Adrenal gland (tissue), 19 donors: ENCODE measurements at places on chromosomes 1 and 21. TPM values are rescaled to one million over a fixed set of nuclear protein-coding genes. Genes with fewer than 3 reads are reported as not detected.

FLG2 gene
- not detected for total RNA-seq

ZBTB8A gene
- total RNA-seq, result 3.6 TPM

ZYG11A gene
- 0.07 TPM for total RNA-seq

CLCNKB gene
- total RNA-seq, result 1.8 TPM

- no peak for DNase-seq
- no peaks in the 10 kb centered on the region for H3K4me1 ChIP-seq
- H3K27ac ChIP-seq, result no peak overlapping the region
- H3K36me3 ChIP-seq, result no peaks in the 10 kb centered on the region
- H3K4me3 ChIP-seq, result no peak overlapping the region
- peaks cover 28% of the 10 kb centered on the region for H3K27me3 ChIP-seq
Observed at GRCh38 chr1:166944186-166944967, 31.0 kb downstream of the ILDR2 start.

GRCh38 chr1:78223417-78224215 lies 177.8 kb downstream of the GIPC2 start:
- no peaks in the 10 kb centered on the region for H3K36me3 ChIP-seq
- no peak overlapping the region for H3K27ac ChIP-seq
- DNase-seq, result no peak
- no peaks in the 10 kb centered on the region for H3K4me1 ChIP-seq
- H3K4me3 ChIP-seq, result no peak overlapping the region
- H3K27me3 ChIP-seq, result no peaks in the 10 kb centered on the region
